SHP77 (cell line): ENCODE measurements at places on chromosomes 6 and 20.

DNA sequence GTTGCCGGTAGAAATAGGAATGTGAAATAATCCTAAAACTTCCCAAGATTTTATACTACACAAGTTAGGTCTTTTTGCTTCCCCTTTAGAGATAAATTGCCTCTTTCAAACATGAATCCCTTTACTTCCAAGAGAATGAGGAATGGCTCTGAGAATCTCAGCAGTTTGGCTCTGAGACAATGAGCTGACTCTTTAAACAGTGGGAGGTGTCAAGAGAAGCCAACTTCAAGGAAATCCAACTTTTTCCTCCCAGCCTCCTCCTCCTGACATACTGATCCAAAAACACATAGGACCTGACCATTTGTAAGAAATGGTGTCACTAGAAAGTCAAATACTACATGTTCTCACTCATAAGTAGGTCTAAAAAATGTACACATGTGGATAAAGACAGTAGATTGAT, 154.2 kb downstream of the ALDH8A1 start:
- DNase-seq: no peak

DNA sequence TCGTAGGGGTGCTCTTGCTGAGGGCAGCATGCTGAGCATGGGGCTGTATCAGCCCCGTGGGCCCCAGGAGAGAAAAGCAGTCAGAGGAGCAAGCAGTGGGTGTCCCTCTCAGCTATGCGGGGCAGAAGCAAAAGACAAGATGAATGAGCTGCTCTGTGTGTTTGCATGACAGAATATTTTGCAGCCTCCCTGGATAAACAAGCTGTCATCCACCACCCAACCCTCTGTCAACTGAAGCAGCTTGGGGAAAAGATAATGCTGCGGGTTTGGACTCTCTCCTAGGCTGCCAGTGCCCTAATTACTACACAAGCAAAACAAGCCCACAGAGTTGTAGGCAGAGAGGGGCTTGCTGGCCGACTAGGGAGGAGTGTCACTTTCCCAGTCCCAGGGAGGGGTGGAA, 82.3 kb upstream of the PTPRT start:
- no peak for DNase-seq

DNA sequence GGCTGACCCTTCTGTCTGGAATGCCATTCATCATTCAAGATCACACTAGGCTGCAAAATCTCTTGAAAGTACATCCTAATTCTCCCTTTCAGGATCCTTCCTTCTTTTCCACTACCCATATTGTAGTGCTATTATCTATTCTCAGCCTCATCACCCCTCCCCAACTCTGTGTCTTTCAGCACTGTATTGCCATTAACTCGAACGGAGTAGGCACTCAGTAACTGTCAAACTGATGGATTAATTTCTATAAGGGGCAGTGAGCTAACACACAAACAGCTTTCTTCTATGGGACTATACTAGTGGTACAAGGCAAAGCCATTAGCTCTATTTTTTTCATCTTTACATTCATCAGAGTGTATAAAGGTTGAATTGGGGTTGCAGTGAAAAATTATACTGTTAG, 46.6 kb downstream of the LAMA4 start:
- no peak for DNase-seq

DNA sequence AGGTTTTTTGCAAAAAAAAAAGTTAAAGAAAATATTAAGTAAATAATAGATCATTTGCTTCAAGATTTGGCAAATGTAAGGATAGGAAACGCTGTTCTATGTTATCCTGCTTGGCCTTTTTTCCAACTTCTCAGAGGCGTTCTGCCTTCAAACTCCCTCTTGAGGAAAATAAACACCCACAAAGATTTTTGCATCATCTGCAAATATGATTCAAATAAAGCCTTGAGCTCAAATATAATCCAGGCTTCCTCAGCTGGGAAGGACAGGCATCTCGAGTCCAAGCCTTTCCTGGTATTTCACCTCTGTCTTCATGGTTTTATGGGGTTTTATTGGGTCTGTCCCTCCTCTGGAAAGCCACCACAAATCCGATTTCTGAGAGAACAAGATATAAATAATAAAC, 67.7 kb upstream of the PTPN1 start:
- no peak for DNase-seq
